ENCODE measurements at places on chromosomes 2 and 18. TPM values are rescaled to one million over a fixed set of nuclear protein-coding genes. Genes with fewer than 3 reads are reported as not detected.

B4GALT6 gene
- polyA plus RNA-seq = 0.40 TPM

SPATA3 gene
- polyA plus RNA-seq = not detected

ROCK2 gene
- polyA plus RNA-seq = 28.2 TPM

APOB gene
- polyA plus RNA-seq = not detected

FBXO15 gene
- 1.4 TPM for polyA plus RNA-seq

EMILIN2 gene
- polyA plus RNA-seq = 1.2 TPM

FSIP2 gene
- 0.48 TPM for polyA plus RNA-seq

SYT4 gene
- not detected for polyA plus RNA-seq

CPS1 gene
- polyA plus RNA-seq = 21.6 TPM

NEDD4L gene
- polyA plus RNA-seq = 15.0 TPM

AFG3L2 gene
- 38.0 TPM for polyA plus RNA-seq

ZNF513 gene
- 11.1 TPM for polyA plus RNA-seq

MRPL30 gene
- 38.3 TPM for polyA plus RNA-seq

ALPI gene
- not detected for polyA plus RNA-seq

SAG gene
- polyA plus RNA-seq = not detected

ALPP gene
- not detected for polyA plus RNA-seq

PPIL3 gene
- polyA plus RNA-seq = 40.8 TPM

CPO gene
- 0.12 TPM for polyA plus RNA-seq

ANKRD62 gene
- not detected for polyA plus RNA-seq

REG3G gene
- not detected for polyA plus RNA-seq

MBD1 gene
- 35.3 TPM for polyA plus RNA-seq

KIAA2012 gene
- 0.12 TPM for polyA plus RNA-seq

RAX gene
- polyA plus RNA-seq = not detected

CD8A gene
- polyA plus RNA-seq = not detected

SERPINB13 gene
- not detected for polyA plus RNA-seq

RSAD2 gene
- not detected for polyA plus RNA-seq

USP14 gene
- 39.7 TPM for polyA plus RNA-seq

TRIB2 gene
- polyA plus RNA-seq = 13.0 TPM

GKN1 gene
- not detected for polyA plus RNA-seq

ORC4 gene
- polyA plus RNA-seq = 49.7 TPM

REG1A gene
- not detected for polyA plus RNA-seq

AQP12B gene
- not detected for polyA plus RNA-seq

KYNU gene
- 4.0 TPM for polyA plus RNA-seq

DES gene
- 19.8 TPM for polyA plus RNA-seq

MAP2 gene
- polyA plus RNA-seq = 0.69 TPM

ARHGEF4 gene
- 0.95 TPM for polyA plus RNA-seq

ARHGAP25 gene
- 0.55 TPM for polyA plus RNA-seq

CGREF1 gene
- 0.74 TPM for polyA plus RNA-seq
